ENCODE measurements at places on chromosomes 2 and 18. TPM values are rescaled to one million over a fixed set of nuclear protein-coding genes. Genes with fewer than 3 reads are reported as not detected.

GRCh38 chr2:240687045-240687740, 4.5 kb upstream of the AQP12A start:
- no peak for DNase-seq

DNA sequence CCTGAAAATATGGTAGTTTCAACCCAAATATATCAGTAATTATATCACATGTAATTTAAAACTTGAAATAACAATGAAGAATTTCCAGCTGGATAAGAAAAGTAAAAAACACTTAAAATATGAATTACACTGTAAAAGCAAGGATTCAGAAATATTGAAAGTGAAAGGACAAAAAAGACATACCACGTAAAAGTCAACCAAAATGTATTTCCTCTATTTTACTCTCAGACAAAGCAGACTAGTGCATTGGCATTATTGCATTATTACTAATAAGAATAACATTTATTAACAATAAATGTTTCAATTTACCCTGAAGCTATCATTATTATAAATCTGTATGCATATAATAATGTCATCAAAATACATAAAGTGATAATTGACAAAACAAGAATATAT, 445.1 kb upstream of the TRIB2 start:
- no peak for DNase-seq

DNA sequence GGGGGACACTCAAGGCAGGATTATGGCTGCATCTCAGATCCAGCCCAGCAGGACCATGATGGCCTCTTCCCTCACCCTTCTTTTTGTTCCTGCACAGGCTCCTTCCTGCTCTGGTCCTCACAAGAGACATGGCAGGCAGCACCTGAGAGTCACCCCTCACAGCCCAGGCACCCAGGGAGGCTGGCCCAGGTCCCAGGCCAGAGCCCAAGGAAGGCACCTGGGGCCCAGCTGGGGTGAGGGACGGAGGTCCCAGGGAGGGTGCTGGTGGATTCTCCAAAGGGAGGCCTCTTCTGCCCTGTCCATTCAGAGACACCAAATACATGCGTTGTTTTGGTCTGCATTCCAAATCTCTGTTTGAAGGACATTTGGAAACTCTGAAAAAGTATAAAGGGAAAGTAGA, 285.4 kb upstream of the HS6ST1 start:
- DNase-seq: no peak

DNA sequence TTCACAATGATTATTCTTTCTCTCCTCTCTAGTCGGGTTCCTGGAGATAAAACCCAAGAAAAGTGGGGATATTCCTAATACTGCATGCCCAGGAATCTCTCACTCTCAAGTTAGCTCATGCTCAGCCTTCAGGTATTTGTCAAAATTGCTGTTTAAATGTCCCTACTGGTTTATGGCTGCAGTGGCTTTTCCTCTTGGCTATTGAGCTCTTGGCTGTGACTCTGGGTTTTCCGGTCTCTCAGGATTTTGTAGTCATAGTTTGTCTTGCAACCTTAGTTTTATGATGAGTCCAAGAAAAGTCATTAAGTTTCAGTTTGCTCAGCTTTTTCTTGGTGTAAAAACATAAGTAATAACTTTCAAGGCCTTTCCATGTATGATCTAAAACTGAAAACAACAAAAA, 820.7 kb upstream of the HS6ST1 start:
- no peak for DNase-seq

Gene SERPINB11
- not detected for total RNA-seq

Gene MAP3K19
- not detected for total RNA-seq

Measured in activated CD4-positive, alpha-beta memory T cell treated with anti-CD3 and anti-CD28 coated beads, Interleukin-2, amount 10 ng/mL, durations not matched to agents 7 days and 5 days (primary cell).